Progenitor cell of endocrine pancreas (in vitro differentiated cells): ENCODE measurements at places on chromosomes 7 and 10.

GRCh38 chr10:120115959-120116358 is 223.4 kb downstream of the SEC23IP start:
- no peak overlapping the region for H3K27ac ChIP-seq
- H3K27me3 ChIP-seq: peaks cover 9% of the 10 kb centered on the region
- H3K4me1 ChIP-seq: no peaks in the 10 kb centered on the region
- H3K4me3 ChIP-seq: no peak overlapping the region
- no peak for DNase-seq

DNA sequence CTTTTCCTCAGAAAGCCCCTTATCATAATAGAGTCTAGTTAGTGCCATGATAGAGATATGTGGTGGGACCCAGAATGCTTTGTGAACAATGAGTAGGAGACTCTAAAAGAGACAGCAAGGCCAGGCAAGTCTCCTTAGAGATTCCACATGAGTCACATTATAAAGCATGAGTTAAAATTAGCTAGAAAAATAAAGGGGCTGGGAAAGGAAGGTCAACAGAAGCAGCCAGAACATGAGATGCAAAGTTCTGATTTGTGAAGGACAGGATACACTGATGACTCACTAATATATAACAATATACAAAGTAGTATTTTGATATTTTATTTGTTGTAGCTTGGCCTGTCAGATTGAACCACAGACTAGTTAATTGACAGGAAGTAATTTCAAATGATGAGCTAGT is 25.3 kb upstream of the SNX13 start:
- no peak overlapping the region for H3K4me3 ChIP-seq
- DNase-seq: no peak
- H3K27ac ChIP-seq: no peak overlapping the region
- no peaks in the 10 kb centered on the region for H3K36me3 ChIP-seq

GRCh38 chr10:88651101-88651551 is 13.1 kb upstream of the LIPF start:
- no peak overlapping the region for H3K27ac ChIP-seq
- H3K36me3 ChIP-seq: no peaks in the 10 kb centered on the region
- no peaks in the 10 kb centered on the region for H3K4me1 ChIP-seq
- no peak overlapping the region for H3K4me3 ChIP-seq
- peaks cover 19% of the 10 kb centered on the region for H3K27me3 ChIP-seq
- no peak for DNase-seq

DNA sequence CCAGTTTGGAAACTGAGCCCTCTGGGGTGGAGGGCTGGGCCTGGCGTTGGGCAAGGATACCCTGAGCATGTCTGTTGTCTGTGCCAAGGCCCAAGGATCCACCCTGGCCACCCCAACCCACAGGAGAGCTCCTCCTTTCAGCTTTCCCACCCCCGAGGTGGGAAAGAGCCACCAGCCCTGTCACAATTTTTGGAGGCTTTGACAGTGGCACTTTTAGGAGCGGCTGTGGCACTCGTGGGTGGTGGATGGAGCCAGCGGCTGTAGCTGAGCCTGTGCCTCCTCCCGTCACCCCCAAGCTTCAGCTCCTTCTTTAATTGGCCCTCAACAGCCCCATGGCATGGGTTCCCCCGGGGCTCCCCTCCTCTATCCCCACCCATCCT is 18.2 kb upstream of the ZNF862 start:
- no peak for DNase-seq
- no peaks in the 10 kb centered on the region for H3K4me1 ChIP-seq
- H3K4me3 ChIP-seq: no peak overlapping the region
- H3K36me3 ChIP-seq: no peaks in the 10 kb centered on the region
- no peaks in the 10 kb centered on the region for H3K27me3 ChIP-seq

DNA sequence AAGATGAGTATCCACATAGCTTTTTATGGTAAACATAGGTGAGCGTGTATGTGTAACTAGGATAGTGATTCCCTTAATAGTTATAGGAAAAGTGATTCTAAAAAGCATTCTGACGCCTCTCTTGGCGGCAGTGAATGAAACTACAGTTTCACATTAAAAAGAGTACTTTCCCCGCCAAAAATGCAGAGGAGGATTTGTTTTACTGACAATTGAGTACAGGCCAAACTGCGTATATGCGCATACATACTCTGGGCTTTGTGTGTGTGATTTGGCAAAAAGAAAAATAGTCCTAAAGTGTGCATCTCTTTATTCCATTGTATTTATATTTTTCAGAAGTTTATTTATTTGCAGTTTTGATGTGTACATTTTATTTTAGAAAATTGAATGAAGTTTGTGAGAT is 10.3 kb downstream of the CUL1 start:
- no peak overlapping the region for H3K27ac ChIP-seq
- peaks cover 35% of the 10 kb centered on the region for H3K4me1 ChIP-seq
- DNase-seq: no peak
- no peaks in the 10 kb centered on the region for H3K36me3 ChIP-seq

DNA sequence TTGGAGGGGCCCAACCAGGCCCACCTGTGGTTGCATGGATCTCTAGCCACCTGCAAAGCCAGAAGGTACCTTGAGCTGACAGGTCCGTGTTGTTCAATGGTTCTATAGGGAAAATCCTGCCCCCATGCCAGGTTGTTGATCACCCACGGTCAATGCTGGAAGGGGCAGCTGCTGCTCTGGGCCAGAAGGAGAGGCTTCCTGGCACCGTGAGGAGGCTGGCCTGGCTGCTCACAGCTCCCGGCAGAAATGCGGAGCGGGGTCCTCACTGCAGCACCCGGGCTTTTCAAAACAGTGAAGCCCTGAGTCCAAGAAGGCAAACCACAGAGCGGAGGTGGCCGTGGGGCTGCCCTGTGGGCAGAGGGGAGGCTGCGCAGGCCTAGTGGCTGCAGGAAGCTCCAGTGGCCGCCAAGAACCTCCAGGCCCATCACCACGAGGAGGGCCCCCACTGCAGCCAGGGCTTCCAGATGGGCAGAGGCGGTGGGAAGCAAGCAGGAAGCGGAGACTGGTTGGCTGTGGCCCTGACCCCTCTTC is 25.0 kb upstream of the GPR146 start:
- H3K4me1 ChIP-seq: peaks cover 2% of the 10 kb centered on the region
- H3K36me3 ChIP-seq: peaks cover 16% of the 10 kb centered on the region
- H3K27me3 ChIP-seq: no peaks in the 10 kb centered on the region
- no peak for DNase-seq
- no peak overlapping the region for H3K4me3 ChIP-seq
- H3K27ac ChIP-seq: no peak overlapping the region

GRCh38 chr7:54390565-54390964 is 151.6 kb upstream of the VSTM2A start:
- no peak overlapping the region for H3K27ac ChIP-seq
- peaks cover 9% of the 10 kb centered on the region for H3K4me1 ChIP-seq
- H3K36me3 ChIP-seq: peaks cover 1% of the 10 kb centered on the region
- no peak for DNase-seq
- H3K4me3 ChIP-seq: no peak overlapping the region
- no peaks in the 10 kb centered on the region for H3K27me3 ChIP-seq

GRCh38 chr10:19785366-19785765 is 30.9 kb upstream of the PLXDC2 start:
- no peaks in the 10 kb centered on the region for H3K27me3 ChIP-seq
- no peak overlapping the region for H3K27ac ChIP-seq
- DNase-seq: no peak
- H3K4me1 ChIP-seq: peaks cover 14% of the 10 kb centered on the region

- no peak for DNase-seq
- H3K36me3 ChIP-seq: peaks cover 2% of the 10 kb centered on the region
- H3K4me1 ChIP-seq: peaks cover 3% of the 10 kb centered on the region
- H3K4me3 ChIP-seq: no peak overlapping the region
- peak overlapping the region; percentile 65 for H3K27ac ChIP-seq
These were observed 75.6 kb upstream of the LRRC4 start for GRCh38 chr7:128106821-128107220.

GRCh38 chr10:123573236-123574108 is 92.7 kb upstream of the GPR26 start:
- peaks cover 57% of the 10 kb centered on the region for H3K27me3 ChIP-seq
- DNase-seq: peak; percentile 61

DNA sequence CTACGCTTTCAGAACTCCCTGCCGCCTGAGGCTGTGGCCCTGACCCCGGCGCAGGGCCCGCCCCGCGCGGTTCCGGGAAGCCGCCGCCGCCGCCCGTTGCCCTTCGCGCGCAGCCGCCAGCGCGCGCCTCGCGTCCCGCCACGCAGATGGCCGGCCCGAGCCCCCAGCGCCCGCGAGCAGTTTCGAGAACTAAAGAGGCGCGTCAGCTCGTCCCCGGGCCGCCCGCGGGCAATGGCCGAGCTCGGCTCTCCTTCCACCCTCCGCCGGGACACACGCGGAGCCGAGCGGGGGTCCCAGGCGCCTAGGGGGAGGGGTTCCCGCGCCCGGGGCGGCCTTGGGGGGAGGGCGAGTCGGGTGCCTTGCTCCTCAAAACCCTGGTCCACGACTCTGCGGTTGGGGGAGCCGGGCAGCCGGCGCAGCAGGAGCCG is 1.8 kb downstream of the HNRNPF start:
- peak; percentile 31 for DNase-seq
- H3K27ac ChIP-seq: peak overlapping the region; percentile 98
- H3K36me3 ChIP-seq: peaks cover 4% of the 10 kb centered on the region
- H3K27me3 ChIP-seq: no peaks in the 10 kb centered on the region
- H3K4me3 ChIP-seq: peak overlapping the region; percentile 93

- H3K27ac ChIP-seq: peak overlapping the region; percentile 13
- no peak overlapping the region for H3K4me3 ChIP-seq
- no peak for DNase-seq
- H3K36me3 ChIP-seq: no peaks in the 10 kb centered on the region
- H3K27me3 ChIP-seq: no peaks in the 10 kb centered on the region
- H3K4me1 ChIP-seq: peaks cover 25% of the 10 kb centered on the region
These were observed 477.9 kb upstream of the ANKRD30A start for GRCh38 chr10:36647540-36647939.

GRCh38 chr10:117134306-117135025 is 3.6 kb downstream of the VAX1 start:
- no peaks in the 10 kb centered on the region for H3K36me3 ChIP-seq
- peaks cover 22% of the 10 kb centered on the region for H3K4me1 ChIP-seq
- no peak overlapping the region for H3K27ac ChIP-seq
- peaks cover 90% of the 10 kb centered on the region for H3K27me3 ChIP-seq
- peak overlapping the region; percentile 52 for H3K4me3 ChIP-seq
- no peak for DNase-seq

DNA sequence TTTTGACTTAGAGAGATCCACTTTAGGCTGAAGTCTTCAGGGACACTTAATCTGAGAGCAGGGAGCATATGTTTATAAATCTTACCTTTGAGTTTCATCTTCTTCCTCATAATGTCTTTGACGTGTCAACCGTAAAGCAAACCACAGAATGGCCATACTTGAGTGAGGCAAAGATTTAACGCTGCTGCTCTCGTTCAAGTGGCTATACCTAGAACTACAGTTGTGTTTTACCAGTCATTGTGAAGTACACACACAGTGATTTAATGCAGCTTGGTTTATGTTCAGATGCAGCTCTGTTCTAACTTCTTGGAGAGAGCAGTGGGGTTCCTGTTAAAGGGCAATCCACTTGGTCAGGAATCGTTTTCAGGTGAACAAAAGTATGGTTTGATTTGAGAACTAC is 39.9 kb upstream of the GOT1 start:
- H3K27ac ChIP-seq: no peak overlapping the region
- no peaks in the 10 kb centered on the region for H3K36me3 ChIP-seq
- peaks cover 2% of the 10 kb centered on the region for H3K4me1 ChIP-seq
- peaks cover 16% of the 10 kb centered on the region for H3K27me3 ChIP-seq
- no peak overlapping the region for H3K4me3 ChIP-seq

GRCh38 chr10:7789390-7789789 is 1.4 kb downstream of the ATP5F1C start:
- H3K4me1 ChIP-seq: peaks cover 23% of the 10 kb centered on the region
- no peak for DNase-seq
- H3K27me3 ChIP-seq: no peaks in the 10 kb centered on the region
- no peak overlapping the region for H3K4me3 ChIP-seq
- no peak overlapping the region for H3K27ac ChIP-seq
- peaks cover 5% of the 10 kb centered on the region for H3K36me3 ChIP-seq

GRCh38 chr7:22942191-22942590 is 71.7 kb downstream of the HYCC1 start:
- no peak for DNase-seq
- no peaks in the 10 kb centered on the region for H3K27me3 ChIP-seq
- peaks cover 10% of the 10 kb centered on the region for H3K36me3 ChIP-seq
- peaks cover 29% of the 10 kb centered on the region for H3K4me1 ChIP-seq
- H3K27ac ChIP-seq: no peak overlapping the region

GRCh38 chr10:74934100-74934812 is 107.9 kb downstream of the KAT6B start:
- peaks cover 40% of the 10 kb centered on the region for H3K4me1 ChIP-seq
- no peaks in the 10 kb centered on the region for H3K36me3 ChIP-seq
- no peak for DNase-seq
- H3K27ac ChIP-seq: no peak overlapping the region
- H3K27me3 ChIP-seq: no peaks in the 10 kb centered on the region

DNA sequence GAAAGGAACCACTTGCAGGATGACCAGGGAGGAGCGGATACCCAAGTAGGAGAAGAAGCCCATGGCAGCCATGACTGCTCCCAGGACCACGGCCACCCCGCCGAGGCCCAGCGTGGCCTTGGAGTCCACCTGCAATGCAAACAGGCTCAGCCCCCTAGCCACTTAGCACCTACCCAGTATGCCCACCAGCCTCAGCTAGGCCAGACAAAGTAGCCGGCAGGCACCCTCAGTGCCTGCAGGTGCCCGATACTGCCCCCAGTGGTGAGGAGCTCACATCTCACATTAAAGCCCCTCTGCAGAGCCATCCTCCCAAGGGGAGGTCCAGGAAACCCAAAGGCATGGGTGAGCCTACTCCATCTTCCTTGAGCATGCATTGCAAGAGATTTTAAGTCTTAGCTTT is 6.6 kb downstream of the NPC1L1 start:
- peaks cover 15% of the 10 kb centered on the region for H3K4me1 ChIP-seq
- no peak overlapping the region for H3K4me3 ChIP-seq
- H3K27me3 ChIP-seq: no peaks in the 10 kb centered on the region
- DNase-seq: peak; percentile 23

- no peak for DNase-seq
- H3K4me1 ChIP-seq: peaks cover 2% of the 10 kb centered on the region
- H3K4me3 ChIP-seq: no peak overlapping the region
- H3K27ac ChIP-seq: no peak overlapping the region
- no peaks in the 10 kb centered on the region for H3K27me3 ChIP-seq
These were observed 91.5 kb upstream of the EFCAB10 start for GRCh38 chr7:105672801-105673200.

GRCh38 chr10:84177541-84178141 is 4.0 kb downstream of the GPR15LG start:
- DNase-seq: no peak
- no peaks in the 10 kb centered on the region for H3K36me3 ChIP-seq
- no peak overlapping the region for H3K27ac ChIP-seq
- H3K27me3 ChIP-seq: no peaks in the 10 kb centered on the region

GRCh38 chr7:155460926-155461613 is 3.1 kb downstream of the EN2 start:
- H3K4me1 ChIP-seq: peaks cover 5% of the 10 kb centered on the region
- H3K27me3 ChIP-seq: peaks cover 85% of the 10 kb centered on the region
- no peak for DNase-seq
- no peaks in the 10 kb centered on the region for H3K36me3 ChIP-seq
- H3K4me3 ChIP-seq: no peak overlapping the region
